ENCODE measurements at places on chromosomes 2 and 18.

- no peak for DNase-seq
Observed at GRCh38 chr2:26847307-26847654, 651 bp upstream of the DPYSL5 start.

- DNase-seq, result no peak
Observed at GRCh38 chr18:79640064-79640672, 39.4 kb upstream of the CTDP1 start.

GRCh38 chr2:131035826-131036231 is 57.4 kb downstream of the FAM168B start:
- no peak for DNase-seq

DNA sequence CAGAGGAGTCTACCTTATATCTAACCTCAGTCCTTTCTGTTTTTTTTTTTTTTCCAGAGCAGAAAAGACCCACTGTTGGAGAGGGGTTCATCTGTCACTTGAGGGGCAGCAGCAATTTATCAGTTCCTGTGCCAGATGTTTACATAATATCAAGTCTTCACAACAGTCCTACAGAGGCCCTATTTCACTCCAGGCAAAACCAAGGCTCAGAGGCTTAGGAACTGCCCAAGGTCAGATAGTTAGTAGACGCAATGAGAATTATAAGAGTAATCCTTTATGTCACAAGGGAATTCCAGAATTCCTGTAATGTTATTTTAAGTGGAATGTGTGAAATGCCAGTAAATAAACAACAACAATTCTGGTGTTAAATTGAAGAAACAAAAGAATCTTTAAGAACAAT is 696.1 kb downstream of the NRXN1 start:
- no peak for DNase-seq

DNA sequence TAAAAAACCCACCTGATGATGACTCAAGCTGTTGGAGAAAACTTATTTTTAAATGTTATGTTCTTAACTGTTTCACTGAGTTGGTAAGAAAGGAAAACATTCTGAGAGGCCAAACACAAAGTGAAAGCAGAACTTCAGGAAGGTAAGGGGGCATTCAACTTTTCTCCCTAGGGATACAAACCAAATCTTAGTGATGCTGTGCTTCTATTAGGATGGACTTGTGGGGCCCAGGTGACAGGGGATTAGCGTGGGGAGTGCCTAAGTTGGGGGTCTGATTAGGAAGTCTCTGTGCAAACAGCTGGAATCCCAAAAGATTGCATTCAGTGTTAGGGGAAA is 18.5 kb downstream of the PDCL3 start:
- no peak for DNase-seq

DNA sequence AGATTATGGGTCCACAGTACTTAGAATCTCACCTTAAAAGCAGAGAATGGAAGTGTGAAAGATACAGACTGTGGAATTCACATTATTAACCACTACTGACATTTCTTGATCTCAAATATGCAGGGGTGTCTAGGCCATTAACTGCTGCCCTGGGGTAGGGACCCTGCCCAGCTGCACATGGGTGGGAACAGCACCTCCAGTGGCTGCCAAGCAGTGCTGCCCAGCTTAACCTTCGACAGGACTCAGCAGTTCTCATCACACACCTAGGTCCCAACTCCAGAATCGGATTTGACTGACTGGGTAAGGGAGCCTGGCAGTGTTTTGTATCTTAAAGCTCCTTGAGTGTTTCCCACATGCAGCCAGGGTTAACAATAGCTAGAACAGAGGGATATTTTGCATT is 14.9 kb downstream of the ERFE start:
- DNase-seq, result no peak

DNA sequence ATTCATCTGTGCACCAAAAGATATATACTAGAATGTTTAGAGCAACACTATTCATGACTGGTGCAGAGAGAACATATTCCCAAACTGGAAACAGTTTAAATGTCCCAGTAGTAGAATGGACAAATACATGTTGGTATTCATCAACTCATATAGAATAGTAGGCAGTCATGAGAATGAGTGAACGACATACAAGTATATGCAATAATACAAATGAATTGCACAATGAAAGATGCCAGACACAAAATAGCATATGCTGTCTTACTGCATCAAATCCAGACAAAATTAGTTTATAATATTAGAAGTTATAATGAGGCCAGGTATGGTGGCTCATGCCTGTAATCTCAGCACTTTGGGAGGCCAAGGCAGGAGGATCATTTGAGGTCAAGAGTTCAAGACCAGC is 8.3 kb upstream of the PRKAG3 start:
- DNase-seq, result no peak

GRCh38 chr2:98452396-98453027 is 7.9 kb downstream of the INPP4A start:
- no peak for DNase-seq

DNA sequence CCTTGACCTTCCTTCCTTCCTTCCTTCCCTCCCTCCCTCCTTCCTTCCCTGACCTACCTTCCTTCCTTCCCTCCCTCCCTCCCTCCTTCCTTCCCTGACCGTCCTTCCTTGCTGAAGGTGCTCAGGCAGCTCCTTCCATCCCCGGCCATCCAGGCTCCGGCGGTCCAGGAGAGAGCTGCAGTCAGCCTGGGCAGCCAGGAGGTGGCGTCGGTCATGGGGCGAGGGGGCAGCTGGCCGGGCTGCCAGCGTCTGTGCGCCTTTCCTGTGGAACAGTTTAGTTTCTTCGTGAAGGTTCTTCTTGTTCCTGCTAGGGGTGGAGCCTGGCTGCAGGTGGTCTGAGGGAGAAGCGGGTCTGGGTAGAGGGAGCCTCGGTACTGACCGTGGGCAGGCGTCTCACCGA is 15.7 kb downstream of the GPR35 start:
- DNase-seq, result peak; percentile 52

DNA sequence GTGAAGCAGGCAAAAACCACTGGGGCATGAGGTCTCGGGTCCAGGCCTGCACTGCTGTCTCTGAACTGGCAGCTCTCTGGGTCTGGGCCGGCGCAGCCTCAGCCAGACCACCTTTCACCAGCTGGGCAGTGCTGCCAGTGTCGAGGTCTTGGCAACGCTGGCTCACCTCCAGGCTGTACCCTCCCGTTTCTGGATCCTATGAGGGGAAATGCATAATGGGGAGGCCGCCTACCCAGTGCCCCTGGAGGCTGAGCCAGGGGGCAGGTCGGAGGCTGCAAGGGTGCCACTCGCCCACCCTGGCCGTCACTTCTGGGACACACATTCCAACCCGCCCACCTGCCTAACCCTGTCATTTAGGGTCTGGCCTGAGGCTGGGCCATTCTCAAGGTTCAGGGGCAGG is 24.6 kb downstream of the KIF1A start:
- DNase-seq, result no peak

DNA sequence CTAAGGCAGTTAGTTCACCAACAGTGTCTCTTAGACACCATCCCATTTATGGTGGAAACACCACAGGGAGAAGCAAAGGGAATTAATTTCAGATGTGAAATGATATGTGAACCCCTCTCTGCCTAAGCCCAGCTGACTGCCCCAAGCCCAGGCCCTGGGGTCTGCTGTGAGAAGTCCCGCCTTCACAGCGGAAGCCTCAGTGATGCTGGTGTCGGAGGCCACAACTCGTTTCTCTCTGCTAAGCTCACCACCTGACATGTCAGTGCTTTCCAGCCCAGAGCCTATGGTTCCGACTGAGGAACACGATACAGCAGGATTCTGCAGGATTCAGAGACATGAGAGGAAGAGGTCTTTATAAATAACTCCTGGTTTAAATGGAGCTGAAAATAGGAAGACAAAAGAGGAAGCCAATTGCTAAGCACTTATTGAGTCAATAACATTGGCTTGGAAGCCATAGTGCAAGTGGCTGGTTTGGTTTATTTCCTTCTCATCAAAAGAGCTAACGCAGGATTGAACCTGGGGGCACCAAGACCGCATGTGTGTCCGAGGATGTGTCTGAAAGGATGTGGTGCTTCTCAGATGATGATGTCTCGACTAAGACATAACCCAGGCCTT is 21.9 kb upstream of the LOXHD1 start:
- no peak for DNase-seq

GRCh38 chr18:13530879-13531387 is 195.4 kb downstream of the FAM210A start:
- no peak for DNase-seq

DNA sequence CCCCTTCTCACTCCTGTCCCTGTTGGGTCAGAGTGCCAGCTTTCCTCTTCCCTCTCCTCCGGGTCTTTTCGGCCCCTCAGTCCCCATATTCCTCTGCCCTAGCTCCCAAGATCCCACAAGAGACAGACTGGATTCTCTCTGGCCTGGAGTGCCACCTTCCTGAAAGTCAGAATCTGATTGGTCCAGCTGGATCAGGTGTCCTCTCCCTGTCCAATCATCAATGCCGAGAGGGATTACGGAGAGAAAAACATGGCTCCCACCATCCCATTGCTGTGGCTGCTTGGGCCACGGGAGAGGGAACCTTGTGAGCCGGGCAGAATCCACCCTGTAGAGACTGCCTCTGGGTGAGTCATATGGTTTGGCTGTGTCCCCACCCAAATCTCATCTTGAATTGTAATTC is 2.7 kb upstream of the MROH2A start:
- DNase-seq, result no peak

GRCh38 chr2:216117561-216118340 is 8.6 kb downstream of the XRCC5 start:
- DNase-seq, result no peak

DNA sequence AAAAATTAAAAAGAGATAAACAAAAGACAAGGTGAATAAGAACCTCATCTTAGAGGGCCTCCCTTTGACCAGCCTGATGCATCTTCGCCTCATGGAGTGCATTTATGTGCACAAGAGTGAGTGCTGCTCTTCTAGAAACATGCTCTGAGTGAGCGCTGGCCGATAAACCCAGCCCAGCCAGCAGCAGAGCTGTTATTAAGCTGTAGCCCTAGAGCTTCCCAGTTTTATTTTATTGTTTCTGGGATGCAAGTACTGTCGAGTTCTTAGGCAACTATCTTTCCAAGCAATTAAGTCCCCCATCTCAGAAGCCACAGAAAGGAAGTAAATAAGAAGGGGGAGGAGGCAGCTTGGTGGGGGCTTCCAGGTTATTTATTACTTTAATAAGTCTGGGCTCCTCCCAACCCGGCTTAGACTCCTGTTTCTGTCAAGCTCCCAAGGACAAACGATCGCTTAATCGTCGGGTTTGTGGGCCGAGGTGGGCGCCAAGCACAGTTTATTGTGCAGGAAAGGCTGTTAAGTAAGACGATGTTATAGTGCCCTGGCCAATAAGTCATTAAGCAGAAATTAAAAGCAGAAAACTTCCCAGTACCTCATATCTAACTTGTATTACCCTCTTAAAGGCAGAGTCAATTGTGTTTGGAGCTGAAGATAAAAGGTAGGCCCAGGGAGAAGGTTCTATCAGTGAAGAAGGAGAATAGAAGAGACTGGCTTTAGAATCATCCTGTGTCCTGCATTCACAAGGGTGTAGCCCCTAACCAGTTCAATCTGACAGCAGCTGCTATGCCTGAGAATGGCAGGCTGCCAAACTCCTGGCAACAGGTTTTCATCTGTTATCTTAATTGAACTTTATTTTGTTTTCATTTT is 176.3 kb downstream of the PIK3C3 start:
- no peak for DNase-seq

- no peak for DNase-seq
Observed at GRCh38 chr2:160156100-160156499, 44.0 kb downstream of the ITGB6 start.
